ENCODE measurements at places on chromosomes 3 and 15.

GRCh38 chr15:98787936-98788757 lies 139.8 kb downstream of the IGF1R start:
- DNase-seq: no peak

DNA sequence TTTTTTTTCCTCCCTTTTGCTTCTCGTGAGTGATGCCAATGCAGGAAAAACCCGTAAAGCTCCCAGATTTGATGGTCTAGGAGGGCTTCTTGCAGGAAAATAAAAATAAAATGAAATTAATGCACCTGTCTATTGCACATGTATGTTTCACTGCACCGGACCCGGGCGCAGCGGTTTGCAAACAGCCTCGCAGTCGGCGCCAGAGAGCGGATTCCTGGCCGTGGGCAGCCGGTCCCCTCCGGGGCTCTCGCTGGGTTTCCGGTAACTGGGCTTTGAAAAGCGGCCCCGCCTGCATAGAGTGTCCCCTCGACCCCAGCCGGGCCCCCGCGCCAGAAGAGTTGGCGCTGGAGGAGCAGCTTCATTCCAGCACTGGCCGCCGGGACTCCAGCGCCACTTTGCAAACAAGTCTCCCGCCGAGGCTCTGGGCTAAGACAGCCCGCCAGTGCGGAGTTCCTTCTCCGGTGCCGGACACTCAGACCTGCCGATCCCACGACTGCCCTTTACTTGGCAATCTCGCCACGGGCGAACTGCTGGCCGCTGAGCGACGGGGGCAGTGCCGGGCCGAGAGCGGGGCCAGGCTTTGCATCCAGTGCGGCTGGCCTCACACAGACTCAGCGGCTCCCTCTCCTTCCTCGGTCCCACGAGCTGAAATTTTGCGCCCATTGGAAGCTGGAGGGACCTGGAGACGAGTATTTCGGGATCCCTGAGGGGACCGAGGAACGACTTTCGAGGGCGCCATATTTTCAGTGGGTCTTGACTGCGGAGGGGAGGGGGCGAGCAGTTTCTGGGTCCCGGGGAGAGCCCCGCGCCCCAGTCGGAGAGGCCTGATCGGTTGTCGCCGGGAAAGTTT lies 225.9 kb upstream of the C2CD4B start:
- DNase-seq: peak; percentile 59

DNA sequence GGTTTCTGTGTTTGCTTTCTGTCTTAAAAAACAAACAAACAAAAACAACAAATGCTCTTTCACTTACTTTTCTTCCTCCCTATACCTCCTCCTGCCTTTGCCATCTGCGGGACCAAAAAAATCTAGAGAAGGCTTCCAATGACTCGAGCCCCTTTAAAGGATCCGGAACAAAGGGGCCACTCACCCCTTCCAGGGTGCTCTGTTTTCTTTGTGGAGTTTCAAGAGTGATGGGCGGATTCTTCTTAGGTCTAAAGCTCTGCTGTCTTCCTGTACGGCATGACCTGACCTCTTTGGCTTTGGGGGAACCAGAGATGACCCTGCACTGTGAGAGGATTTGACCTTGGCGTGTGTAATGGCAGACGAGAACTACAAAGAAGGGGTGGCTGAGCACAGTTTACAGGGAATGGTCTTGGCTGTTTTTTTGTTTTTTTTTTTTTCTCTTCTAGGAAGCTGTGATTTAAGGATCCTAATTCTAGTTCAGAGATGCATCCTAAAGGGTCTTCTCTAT lies 2.2 kb upstream of the MUC20 start:
- DNase-seq: no peak

DNA sequence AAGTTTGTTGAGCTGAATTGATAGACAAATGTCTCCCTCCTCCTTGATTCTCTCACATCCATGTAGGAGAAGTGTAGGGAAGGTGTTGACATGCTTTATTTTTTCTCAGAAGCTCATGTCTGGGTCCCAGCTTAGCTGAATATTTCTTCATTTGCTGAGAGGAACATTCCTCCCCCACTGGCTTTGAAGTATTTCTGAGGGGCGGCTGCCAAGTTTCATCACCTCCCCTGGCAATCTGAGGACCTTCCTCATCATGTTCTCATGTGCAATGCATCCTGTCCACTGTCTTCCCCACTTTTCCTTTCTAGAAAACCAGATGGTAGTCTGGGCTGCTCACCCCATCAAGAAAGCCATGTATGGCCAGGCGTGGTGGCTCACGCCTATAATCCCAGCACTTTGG lies 168.9 kb upstream of the RGMA start:
- DNase-seq: no peak

GRCh38 chr15:92807971-92808571 lies 92.1 kb upstream of the CHD2 start:
- DNase-seq: peak; percentile 38

- no peak for DNase-seq
Observed at GRCh38 chr3:109257269-109257668, 59.0 kb downstream of the DPPA2 start.

DNA sequence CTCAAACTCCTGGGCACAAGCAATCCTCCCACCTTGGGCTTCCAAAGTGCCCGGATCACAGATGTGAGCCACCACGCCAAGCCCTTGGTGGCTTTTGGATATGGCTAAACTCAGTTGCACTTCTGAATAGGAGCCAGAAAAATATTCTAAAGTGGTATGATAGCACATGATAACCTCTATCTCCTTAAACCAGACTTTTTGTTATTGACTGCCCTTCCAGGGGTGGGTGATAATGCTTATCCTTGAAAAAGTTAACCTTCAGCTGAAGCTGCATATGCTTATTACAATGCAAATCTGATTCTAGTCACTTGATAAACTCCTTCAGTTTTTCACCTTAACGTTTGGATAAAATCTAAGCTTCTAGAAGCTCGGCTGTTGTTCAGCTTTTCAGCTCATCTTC lies 6.3 kb downstream of the CCNB2 start:
- DNase-seq: no peak

- DNase-seq: no peak
Observed at GRCh38 chr3:131324923-131325322, 56.7 kb upstream of the NUDT16 start.

GRCh38 chr3:100665230-100665629 lies 44.1 kb upstream of the TFG start:
- DNase-seq: peak; percentile 57

DNA sequence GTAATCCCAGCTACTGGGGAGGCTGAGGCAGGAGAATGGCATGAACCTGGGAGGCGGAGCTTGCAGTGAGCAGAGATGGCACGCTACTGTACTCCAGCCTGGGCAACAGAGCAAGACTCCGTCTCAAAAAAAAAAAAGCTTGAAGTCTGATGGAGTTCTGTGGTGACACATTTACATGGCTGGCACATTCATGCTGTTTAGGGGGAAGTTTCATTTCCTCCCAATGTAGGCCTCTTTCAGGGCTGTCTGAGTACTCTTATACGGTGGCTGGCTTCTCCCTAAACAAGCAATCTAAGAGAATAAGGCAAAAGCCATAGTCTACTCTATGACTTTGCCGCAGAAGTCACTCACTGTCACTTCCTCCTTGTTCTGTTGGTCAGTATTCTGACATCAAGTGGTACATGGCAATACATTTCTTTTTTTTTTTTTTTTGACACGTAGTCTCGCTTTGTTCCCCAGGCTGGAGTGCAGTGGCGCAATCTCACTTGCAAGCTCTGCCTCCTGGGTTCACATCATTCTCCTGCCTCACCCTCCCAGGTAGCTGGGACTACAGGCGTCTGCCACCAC lies 41.2 kb downstream of the OIP5 start:
- DNase-seq: no peak

- DNase-seq: no peak
Observed at GRCh38 chr3:62833538-62833937, 41.7 kb downstream of the CADPS start.

DNA sequence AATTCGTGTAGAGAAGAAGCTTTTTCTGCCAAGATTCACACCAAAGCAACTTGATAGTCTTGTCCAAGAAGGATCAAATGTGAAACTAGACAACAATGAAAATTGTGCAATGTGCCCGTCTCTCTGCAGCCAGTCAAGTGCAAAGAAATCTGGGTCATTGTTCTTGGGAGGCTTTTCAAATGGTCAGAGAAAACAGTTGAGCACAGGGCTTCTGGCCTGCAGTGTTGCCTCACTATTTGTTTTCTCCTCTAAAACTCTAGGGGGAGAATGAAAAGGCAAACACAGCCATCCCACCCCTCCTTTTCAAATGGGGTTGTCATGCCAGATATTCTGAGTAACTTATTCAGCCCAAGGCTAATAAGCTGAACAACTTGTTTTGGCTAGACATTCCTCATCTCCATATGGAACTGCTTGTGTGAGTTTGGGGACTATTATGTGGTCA lies 417.6 kb upstream of the CDIN1 start:
- DNase-seq: no peak

DNA sequence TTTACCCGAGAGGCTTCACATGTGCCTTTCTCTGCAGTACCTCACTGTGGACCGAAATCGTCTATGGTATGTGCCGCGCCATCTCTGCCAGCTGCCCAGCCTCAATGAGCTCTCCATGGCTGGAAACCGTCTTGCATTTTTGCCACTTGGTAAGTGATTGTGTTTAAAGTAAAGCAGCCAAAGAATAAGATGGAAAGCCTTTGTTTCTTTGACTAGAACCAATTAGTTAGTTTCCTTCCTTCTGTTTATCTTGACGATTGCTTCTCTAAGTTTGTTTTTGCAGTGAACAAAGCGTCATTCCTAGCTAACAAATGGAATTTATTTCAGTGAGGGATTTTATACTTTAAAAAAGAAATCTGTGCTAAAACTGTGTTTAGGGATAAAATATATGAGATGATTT lies 82.7 kb downstream of the LRRC28 start:
- DNase-seq: no peak

DNA sequence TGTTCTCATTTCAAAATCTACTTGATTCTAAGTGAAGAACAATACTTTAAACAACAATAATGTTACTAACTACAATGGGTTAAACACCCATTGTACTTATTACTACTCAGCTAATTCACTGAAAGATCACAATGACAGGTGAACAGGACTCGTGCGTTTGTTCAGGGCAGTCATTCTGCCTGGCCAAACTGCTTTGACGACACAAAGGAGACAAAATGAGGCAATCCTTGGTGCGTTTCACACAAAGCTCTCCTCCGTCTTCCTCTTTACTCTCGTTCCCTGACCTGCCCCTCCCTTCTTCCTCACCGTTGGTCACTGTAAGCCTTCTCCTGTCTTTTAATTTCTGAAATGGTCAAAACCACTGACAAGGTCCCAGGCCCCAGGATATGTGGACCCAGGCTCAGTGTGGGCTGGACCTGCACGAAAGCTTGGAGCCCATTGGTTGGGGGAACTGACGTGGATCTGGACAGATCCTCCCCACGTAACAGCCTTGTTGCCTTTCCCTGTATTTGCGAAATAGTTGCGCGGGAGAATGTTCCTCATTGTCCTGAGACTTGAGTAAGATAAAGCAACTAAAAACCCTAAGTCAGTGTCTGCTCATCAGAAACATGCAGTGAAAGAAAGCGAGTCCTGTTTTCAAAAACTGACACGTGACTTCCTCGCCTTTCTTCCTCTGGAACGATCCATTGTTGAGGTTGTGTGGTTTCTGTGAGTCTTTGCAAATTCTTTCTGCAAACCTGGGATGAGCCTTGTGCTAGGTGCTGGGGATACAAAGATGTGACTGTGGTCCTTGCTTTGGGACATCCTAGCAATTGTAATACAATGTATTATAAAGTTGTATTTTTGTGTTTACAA lies 147.1 kb upstream of the RGMA start:
- peak; percentile 34 for DNase-seq

DNA sequence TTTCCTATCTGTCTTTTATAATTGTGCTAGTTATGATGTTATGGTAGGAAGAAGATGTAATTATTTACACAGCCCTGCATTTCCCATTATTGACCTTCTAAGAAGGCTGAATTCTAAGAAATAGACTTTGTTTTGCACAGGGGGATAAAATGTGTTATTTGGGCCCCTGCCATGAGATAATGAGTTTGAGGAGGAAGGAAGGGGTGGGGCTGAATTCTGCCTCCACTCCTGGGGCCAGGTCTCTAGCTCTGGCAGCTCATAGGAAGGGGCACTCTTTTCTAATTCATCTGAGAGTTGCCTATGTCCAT lies 69.2 kb upstream of the GOLGA8B start:
- DNase-seq: no peak

DNA sequence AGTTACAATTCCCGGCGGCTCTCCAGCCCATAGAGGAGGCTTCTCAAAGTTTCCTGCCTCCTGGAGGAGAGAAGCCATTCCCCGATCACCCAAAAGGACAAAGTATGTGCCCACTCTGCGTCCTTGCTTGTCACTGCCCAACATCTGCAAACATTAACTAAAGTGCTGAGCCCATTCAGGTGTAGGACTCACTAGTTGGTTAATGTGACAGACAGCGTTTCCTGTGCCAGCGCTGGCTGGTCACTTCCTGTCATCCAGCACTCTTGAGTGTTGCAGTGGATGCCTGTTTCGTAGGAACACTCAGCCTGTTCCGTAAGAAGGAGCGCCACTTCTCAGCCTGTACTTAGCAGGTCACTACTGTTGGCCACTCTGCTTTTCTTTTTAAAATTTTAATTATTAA lies 100.3 kb downstream of the APBA2 start:
- DNase-seq: peak; percentile 28

- DNase-seq: no peak
Observed at GRCh38 chr3:181915551-181915950, 203.8 kb downstream of the SOX2 start.

DNA sequence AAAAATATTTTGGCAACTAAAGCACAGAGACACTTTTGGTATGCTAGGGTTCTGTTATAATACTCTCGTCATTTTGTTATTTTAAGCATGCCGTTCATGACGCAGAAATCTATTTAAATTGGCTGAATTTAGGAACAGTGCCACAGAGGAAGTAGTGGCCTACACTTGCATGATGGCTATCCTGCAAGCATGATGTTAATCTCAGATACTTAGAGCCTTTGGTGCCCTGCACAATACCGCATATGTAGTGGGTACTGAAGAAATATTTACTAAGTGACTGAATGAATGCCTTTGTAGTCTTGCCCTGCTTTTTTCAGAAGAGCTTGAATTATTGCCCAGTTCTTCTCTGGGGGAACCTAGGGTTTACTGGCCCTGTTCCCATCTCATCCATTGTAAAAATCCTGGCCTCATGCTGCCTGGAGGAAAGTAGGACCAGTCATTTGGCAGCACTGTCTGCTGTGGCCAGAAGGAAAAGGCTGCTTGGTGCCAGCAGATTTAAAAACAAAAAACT lies 79.0 kb downstream of the SERPINI1 start:
- no peak for DNase-seq

DNA sequence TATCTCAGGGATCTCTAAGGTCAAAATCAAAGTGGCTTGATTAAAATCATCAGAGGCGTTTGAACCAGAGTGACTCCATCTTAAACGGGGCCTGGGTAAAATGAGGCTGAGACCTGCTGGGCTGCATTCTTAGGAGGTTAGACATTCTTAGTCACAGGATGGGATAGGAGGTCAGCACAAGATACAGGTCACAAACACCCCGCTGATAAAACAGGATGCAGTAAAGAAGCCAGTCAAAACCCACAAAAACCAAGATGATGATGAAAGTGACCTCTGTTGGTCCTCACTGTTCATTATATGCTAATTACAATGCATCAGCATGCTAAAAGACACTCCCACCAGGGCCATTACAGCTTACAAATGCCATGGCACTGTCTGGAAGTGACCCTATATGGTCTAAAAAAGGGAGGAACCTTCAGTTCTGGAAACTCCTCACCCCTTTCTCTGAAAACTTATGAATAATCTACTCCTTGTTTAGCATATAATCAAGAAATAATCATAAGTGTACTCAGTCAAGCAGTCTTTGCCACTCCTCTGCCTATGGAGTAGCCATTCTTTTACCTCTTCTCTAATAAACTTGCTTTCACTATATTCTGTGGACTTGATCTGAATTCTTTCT lies 143.3 kb upstream of the SLCO3A1 start:
- DNase-seq: no peak

- no peak for DNase-seq
Observed at GRCh38 chr15:63353887-63354286, 27.8 kb downstream of the CA12 start.

- DNase-seq: no peak
Observed at GRCh38 chr3:70981231-70981880, 602.2 kb downstream of the FOXP1 start.

Data from activated CD4-positive, alpha-beta T cell treated with anti-CD3 and anti-CD28 coated beads for 36 hours (primary cell).